ENCODE measurements at places on chromosomes 2 and 18.

DNA sequence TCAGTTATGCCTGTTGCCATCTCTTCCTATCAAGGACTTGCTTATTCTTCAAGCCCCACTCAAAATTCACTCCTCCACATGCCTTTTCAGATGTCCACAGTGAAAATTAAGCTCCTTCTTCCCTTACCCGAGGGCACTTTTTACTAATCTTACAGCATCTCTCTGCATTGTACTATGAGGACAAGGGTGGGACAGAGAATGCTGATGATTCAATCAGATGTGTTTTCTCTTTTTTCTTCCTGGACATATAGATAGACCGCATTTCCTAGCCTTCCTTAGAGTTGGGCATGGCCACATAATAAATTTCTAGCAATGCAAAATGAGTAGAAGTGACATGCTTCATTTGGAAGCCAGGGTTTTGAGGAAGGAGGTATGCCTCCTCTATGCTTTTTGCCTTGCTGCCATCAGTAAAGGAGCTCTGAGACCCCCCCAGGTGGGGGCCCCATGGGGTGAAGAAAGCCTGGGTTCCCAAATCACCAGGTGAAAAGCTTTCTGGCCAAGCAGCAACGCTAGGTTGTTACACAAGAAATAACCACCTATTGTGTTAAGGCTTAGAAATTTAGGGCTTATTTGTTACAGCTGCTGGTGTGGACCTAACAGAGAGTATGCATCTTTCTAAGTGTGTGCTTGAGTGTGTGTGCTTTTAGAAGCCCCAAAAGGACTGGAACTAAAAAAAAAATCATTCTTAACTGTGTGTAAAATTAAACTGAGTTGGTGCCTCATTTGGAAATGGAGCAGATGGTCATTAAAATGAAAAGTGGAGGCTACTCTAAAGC is 424.5 kb downstream of the STK39 start:
- DNase-seq = no peak

GRCh38 chr2:203626952-203627681 is 79.3 kb upstream of the CD28 start:
- DNase-seq = no peak

- no peak for DNase-seq
Observed at GRCh38 chr2:159710601-159711180, 1.6 kb upstream of the MARCHF7 start.

- no peak for DNase-seq
Observed at GRCh38 chr2:16773080-16773713, 107.6 kb upstream of the CYRIA start.

GRCh38 chr2:215743066-215743465 is 270.3 kb downstream of the MREG start:
- DNase-seq = no peak

DNA sequence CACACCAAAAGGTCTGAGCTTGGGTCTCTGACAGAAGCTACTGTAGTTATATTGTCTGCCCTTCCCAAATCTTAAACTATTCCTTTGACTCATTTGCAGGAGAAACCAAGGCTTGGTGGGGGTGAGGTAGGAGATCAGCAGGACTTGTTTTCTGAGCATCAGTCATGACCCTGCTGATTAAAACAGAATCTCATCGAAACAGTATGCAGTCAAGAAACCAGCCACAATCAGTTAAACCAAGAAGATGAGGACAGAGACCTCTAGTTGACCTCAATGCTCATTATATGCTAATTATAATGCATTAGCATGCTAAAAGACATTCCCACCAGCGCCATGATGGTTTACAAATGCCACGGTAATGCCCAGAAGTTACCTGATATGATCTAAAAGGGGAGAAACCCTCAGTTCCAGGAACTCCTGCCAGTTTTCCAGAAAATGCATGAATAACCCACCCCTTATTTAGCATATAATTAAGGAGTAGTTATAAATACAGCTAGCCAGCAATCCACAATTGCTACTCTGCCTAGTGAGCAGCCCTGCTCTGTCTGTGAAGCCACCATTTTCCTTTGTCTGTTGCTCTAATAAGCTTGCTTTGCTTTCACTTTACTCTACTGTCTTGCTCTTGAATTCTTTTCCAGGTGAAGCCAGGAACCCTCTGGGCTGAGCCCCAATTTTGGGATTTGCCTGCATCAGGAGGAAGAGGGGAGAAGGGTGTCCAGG is 26.7 kb downstream of the DSC3 start:
- no peak for DNase-seq

DNA sequence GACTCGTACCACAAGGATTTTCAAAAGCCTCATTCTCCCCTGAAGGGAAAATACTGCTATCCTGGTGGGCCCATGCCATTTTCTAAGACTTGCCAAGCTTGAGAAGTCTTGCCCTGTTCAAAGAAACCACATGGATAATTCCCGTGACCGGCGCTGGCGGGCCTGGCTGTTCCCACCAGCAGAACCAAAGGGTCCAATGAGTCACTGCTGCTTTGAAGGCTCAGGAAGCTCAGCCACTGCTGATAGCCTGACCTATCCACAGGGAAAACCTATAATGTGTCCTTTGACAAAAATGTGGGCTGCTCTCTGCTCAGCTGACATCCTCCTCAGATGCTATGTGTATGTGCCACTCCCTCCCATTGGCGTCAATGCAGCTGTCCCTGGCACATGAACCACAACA is 137.9 kb upstream of the RAB12 start:
- no peak for DNase-seq

DNA sequence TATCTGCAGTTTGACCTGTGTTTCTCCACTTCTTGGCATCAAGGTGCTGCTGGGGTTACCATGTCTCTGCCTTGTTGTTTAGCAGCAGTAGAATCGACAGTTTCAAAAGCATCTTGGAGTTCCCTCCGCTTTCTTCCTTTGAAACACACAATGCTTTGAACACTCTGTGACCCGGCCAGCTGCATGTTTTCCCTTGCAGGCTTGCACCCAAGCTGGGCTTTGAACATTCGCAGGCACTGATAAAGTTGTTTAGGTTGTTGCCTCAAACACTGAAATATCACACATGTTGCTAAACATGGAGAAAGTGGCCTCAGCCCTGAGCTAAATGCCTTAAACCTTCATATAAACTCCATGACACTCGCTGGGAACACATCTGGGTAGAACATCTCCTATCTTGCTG is 251.7 kb downstream of the TSN start:
- no peak for DNase-seq

GRCh38 chr2:11809586-11810236 is 63.3 kb downstream of the LPIN1 start:
- no peak for DNase-seq

GRCh38 chr2:190649798-190650390 is 1.0 kb downstream of the NAB1 start:
- no peak for DNase-seq

GRCh38 chr2:124875627-124876244 is 850.6 kb downstream of the CNTNAP5 start:
- no peak for DNase-seq

- no peak for DNase-seq
Observed at GRCh38 chr2:222025881-222026271, 272.9 kb downstream of the PAX3 start.

DNA sequence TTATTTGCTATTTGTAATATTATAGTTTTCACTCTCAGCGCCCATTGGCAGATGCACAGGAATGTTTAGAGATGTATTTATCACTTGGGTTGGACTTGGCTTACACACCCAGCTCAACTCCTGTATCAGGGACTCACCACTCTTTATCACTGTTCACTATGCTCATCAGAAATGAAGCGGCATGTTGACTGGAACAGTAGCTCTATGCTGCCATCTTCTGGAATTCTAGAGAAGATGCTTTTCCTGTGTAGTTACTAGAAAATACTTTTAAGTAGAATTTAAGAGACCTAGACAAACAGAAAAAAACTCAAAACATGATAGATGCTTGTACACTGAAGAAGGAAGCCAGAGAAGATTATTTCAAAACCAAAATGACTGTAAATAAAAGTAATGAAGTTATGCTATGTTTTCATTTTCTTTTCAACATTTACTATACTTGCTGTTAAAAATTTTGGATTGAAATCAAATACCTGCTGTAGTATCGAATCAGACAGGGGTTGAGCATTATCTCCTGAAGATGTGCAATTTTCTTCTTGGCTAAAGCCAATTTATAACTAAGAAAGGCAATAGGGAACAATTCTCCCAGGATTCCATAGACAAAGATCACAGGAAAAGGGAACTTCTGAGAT is 47.4 kb upstream of the NXPH2 start:
- DNase-seq = peak; percentile 79

DNA sequence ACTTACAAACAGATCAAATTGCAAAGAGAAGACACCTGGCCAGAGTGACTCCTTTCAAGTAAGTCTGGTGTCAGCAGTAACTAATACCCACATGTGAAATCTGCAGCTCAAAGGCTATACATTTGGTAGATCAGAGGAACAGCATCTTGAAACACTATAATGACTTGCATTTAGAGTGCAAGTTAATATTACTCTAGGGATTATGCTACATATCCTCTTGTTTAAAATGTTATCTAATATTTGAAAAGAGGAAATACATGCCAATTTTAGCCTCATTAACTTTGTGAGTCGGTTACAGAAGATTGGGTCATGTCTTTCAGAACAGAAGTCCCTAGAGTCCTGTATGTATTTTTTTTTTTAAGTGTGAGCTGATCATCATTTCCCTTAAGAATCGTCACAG is 15.2 kb downstream of the LANCL1 start:
- DNase-seq = no peak

GRCh38 chr2:74387346-74387745 is 7.2 kb upstream of the DCTN1 start:
- DNase-seq = no peak

DNA sequence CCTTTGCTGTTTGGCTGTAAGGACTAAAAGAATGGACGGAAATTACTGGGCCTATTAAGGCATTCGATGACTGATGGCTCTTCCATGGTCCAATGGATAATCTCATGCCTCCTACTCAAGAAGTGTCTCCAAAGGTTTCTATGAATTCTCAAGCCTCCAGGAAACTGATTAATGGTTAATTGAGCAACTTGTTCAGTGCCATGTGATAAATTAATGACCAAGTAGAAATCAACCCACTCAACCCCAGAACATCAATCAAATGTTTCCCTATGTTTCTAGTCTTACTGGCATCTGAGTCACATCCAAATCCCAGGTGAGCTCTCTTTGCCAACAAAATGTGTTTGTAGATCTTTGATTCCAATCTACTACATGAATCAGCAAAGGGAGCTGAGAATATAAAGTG is 103.6 kb downstream of the NXPH2 start:
- no peak for DNase-seq

- DNase-seq = no peak
Observed at GRCh38 chr2:86037141-86037794, 68.4 kb downstream of the POLR1A start.

GRCh38 chr2:67036444-67036843 is 360.7 kb upstream of the ETAA1 start:
- no peak for DNase-seq

DNA sequence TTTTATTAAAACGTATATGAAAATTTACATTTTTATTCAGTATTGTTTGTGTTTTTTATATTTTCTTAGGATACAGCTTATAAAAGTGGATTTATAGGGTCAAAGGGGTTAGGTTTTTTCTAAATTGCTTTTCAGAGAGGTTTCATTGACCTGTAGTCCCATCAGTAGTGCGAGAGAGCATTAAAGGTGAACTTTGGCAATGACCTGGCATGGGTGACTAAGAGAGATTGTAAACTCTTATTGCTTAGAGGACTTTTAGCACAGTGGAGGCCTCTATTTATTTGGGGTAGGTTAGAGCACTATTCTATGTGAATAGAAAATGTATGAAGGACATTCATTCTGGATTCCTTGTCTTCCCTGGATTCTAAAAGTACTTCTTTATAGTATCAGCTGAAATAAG is 16.0 kb upstream of the TNP1 start:
- DNase-seq = no peak

GRCh38 chr18:79695269-79695668 is 15.7 kb downstream of the CTDP1 start:
- DNase-seq = no peak

All from SK-N-MC (cell line).